Activated naive CD4-positive, alpha-beta T cell treated with anti-CD3 and anti-CD28 coated beads, Interleukin-2, amount 50 U/mL, for 72 hours (primary cell): ENCODE measurements at places on chromosomes 2 and 18.

DNA sequence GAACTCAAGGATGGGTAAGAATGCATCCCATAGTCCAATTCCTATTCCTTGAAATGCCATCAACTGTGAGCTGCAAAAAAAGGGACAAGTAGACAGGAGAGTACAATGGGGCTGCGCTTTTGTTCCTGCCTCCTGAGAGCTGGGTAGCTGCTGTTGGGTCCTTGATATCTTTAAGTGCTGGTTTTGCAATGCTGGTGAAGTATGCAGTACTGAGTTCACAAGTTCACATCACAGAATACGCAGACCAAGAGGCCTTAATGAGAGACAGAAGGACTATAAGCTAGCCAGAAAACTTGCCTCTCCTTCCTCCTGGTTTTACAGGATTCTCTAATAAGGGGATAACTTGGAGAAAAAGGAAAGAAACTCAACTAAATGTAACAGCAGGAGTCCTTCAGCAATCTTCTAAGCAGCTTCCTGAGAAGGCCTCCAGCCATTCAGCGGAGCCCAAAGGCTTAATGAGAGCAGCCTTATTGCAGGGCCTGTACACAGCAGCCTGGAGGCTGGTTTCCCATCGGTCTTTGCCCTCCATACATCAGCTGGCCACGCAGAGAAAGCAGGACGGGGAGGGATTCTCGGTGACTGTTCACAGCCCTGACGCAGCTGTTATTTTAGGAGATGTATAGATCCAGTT, 293.1 kb downstream of the CDCA7 start:
- DNase-seq = no peak

GRCh38 chr2:212974692-212975091, 176.7 kb downstream of the IKZF2 start:
- DNase-seq = no peak

GRCh38 chr2:72137498-72138010, 10.1 kb downstream of the CYP26B1 start:
- DNase-seq = no peak

GRCh38 chr2:132439703-132440398, 23.2 kb downstream of the GPR39 start:
- DNase-seq = no peak
